H9 (cell line): ENCODE measurements at places on chromosomes 12 and 14. TPM values are rescaled to one million over a fixed set of nuclear protein-coding genes. Genes with fewer than 3 reads are reported as not detected.

DNA sequence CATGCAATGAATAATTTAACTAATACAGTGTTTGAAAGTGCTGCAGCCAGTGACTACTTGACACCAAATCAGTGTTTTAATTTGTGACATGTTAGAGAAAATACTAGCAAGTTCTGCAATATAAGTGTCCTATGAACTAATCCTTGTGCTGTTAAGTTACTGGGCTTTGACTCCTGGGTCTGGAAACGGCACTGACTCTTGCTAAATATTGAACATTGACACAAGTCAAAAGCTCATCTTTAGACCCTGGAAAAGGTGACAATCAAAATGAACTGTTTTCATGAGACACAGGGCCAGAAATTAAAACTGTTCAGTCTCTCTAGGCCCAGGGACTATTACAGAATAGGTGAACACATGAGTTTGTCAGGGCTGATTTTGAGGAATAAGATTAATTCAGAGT, 268.1 kb downstream of the IPO8 start:
- H3K27me3 ChIP-seq, result no peaks in the 10 kb centered on the region
- H3K4me3 ChIP-seq, result no peak overlapping the region
- no peak for DNase-seq
- H3K36me3 ChIP-seq, result peaks cover 20% of the 10 kb centered on the region

DNA sequence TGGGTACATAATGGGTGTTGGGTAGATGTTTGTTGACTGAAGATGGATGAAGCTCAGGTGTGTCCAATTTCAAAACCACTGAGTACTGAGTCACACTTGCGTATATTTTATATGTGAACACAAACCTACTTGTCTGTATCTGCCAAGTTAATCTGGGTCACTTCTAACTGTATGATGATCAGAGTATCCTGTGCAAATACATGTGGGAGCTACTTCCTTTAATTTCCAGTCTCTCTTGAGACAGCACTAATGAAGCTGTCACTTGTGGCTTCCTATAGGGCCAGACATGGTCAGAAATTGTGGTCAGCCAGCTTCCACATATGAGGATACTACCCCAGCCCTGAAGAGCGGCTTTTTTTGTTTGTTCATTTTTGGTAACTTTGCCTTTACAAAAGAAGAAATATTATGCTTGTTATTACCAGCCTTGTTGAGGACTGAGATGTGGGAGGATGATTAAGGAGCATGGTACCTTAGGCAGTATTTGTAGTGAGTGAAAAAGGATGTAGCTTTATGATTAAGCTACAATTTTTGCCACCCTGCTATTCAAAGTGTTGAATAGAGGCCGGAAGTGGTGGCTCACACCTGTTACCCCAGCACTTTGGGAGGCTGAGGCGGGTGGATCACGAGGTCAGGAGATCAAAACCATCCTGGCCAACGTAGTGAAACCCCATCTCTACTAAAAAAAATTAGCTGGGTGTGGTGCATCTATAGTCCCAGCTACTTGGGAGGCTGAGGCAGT, 32.4 kb downstream of the PLXNC1 start:
- no peaks in the 10 kb centered on the region for H3K4me1 ChIP-seq
- H3K27me3 ChIP-seq, result no peaks in the 10 kb centered on the region; the same call in 1 of the 2 replicates
- no peaks in the 10 kb centered on the region for H3K36me3 ChIP-seq
- no peak for DNase-seq
- no peak overlapping the region for H3K27ac ChIP-seq

GRCh38 chr12:50715174-50715573, 48.7 kb upstream of the ATF1 start:
- no peak overlapping the region for H3K4me3 ChIP-seq
- DNase-seq, result no peak
- H3K36me3 ChIP-seq, result peaks cover 47% of the 10 kb centered on the region
- no peak overlapping the region for H3K27ac ChIP-seq
- no peaks in the 10 kb centered on the region for H3K4me1 ChIP-seq

- H3K36me3 ChIP-seq, result no peaks in the 10 kb centered on the region
- H3K4me1 ChIP-seq, result peaks cover 16% of the 10 kb centered on the region
- no peak overlapping the region for H3K27ac ChIP-seq
- no peaks in the 10 kb centered on the region for H3K27me3 ChIP-seq
- H3K4me3 ChIP-seq, result no peak overlapping the region
Measured at GRCh38 chr12:76922866-76923265, 44.0 kb upstream of the CSRP2 start.

DNA sequence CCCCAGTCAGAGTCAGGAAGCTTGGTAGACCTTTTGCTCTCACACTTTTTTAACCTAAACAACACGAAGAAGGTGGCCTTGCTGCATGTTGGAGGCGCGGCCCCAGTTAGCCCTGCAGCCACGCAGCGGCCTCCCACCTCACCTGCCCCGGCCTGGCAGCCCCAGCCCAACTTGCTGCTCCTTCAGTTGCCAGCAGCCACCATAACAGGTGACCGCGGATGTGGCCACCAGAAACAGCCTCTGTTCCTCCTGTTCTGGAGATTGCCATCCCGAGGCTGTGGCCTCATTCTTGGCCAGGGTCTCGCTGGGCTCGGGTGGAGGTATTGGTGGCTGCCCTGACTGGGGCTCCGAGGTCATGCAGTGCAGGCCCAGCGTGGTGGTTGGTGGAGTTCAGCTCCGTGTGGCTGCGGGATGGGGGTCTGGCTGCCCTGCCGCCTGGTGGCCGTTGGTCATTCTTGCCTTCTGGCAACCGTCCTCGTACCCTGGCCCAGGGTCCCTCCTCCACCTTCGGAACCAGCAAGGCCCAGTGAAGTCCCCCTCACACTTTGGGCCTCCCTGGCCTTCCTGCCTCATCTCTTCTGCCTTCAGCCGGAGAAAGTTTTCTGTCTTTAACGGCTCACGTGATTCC, 20.7 kb upstream of the TEX22 start:
- peak; percentile 54 for DNase-seq
- peaks cover 8% of the 10 kb centered on the region for H3K36me3 ChIP-seq
- no peaks in the 10 kb centered on the region for H3K27me3 ChIP-seq
- H3K27ac ChIP-seq, result no peak overlapping the region

DNA sequence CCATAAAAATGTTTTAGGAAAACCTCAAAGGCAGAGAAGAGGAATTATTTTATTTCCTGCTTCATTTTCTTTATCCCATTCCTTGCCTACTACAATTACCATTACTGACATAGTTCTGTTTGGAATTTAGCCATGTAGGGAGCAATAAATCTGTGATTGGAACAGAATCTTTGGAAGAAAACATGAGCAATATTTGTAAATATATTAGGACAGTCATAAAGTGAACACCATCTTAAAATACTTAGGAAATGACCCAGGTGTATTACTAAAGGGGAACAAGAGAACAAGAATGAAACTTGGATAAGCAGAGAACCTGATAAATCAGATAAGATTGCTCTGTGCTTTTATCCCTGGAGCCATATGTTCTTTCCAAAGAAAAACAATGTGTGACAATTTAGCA, 1326.0 kb upstream of the FLRT2 start:
- no peaks in the 10 kb centered on the region for H3K36me3 ChIP-seq
- no peak for DNase-seq
- no peaks in the 10 kb centered on the region for H3K4me1 ChIP-seq
- no peaks in the 10 kb centered on the region for H3K27me3 ChIP-seq
- no peak overlapping the region for H3K27ac ChIP-seq

- H3K36me3 ChIP-seq, result no peaks in the 10 kb centered on the region
- DNase-seq, result no peak
- H3K4me3 ChIP-seq, result no peak overlapping the region
- no peaks in the 10 kb centered on the region; the same call in 1 of the 2 replicates for H3K4me1 ChIP-seq
- H3K27ac ChIP-seq, result no peak overlapping the region
- no peaks in the 10 kb centered on the region for H3K27me3 ChIP-seq
Measured at GRCh38 chr14:58598804-58599525, 38.8 kb upstream of the DACT1 start.

GRCh38 chr14:100445436-100446088, 122.4 kb downstream of the SLC25A47 start:
- H3K36me3 ChIP-seq, result no peaks in the 10 kb centered on the region
- DNase-seq, result no peak
- peaks cover 2% of the 10 kb centered on the region; the same call in 1 of the 2 replicates for H3K4me1 ChIP-seq
- H3K27ac ChIP-seq, result no peak overlapping the region

- H3K36me3 ChIP-seq, result no peaks in the 10 kb centered on the region
- DNase-seq, result no peak
- no peak overlapping the region for H3K4me3 ChIP-seq
- H3K27ac ChIP-seq, result no peak overlapping the region
- peaks cover 7% of the 10 kb centered on the region; the same call in 1 of the 2 replicates for H3K4me1 ChIP-seq
Measured at GRCh38 chr12:89369166-89369565, 16.9 kb upstream of the DUSP6 start.

GRCh38 chr12:76234741-76235140, 113.5 kb downstream of the BBS10 start:
- H3K4me3 ChIP-seq, result no peak overlapping the region
- no peak for DNase-seq
- H3K27ac ChIP-seq, result no peak overlapping the region
- no peaks in the 10 kb centered on the region for H3K4me1 ChIP-seq
- no peaks in the 10 kb centered on the region for H3K27me3 ChIP-seq

DNA sequence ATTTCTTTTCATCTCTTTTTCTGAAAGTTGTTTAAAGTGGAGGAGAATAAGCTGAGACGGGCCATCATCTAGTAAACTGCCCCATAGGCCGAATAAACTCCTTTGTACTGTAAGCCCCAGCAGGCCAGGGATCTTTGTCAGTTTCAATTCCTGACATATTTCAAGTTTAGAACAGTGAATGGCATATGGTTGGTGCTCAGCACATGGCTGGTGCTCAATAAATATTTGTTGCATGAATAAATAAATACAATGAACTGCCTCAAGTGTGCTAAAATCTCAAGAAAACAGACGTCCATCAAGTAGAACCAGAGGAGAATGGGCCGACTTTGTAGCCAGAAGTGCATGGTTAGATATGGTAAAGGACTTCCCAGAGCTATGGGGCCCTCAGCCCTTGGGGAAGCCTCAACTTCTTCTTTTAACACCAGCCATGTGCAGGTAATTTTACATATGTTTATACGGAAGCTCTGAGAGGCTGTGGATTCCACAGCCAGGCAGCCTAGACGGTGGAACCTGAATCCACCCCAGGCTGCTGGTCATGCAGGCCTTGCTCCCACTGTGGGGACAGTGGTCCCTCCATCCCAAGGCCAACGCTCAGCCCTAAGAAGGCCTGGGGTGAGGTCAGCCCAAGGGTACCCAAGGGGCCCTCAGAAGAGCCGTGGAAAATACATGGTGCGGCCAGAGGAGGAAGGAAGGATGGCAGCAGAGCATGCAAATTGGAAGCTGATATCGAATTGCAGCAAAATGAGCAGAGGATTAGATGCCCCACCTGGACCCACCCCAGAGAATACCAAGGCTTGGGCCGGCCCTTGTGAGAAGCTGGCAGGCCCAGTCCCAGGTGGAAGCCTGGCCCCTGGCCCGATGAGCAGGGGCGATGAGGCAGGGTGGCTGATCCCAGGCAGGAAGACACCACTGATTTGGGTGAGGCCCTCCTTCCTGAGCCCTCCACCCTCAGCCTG, 8.7 kb upstream of the AQP2 start:
- H3K27ac ChIP-seq, result no peak overlapping the region
- no peaks in the 10 kb centered on the region for H3K36me3 ChIP-seq
- DNase-seq, result peak; percentile 27
- no peak overlapping the region for H3K4me3 ChIP-seq
- no peaks in the 10 kb centered on the region; the same call in 1 of the 2 replicates for H3K4me1 ChIP-seq
- H3K27me3 ChIP-seq, result no peaks in the 10 kb centered on the region

- H3K27ac ChIP-seq, result no peak overlapping the region
- no peaks in the 10 kb centered on the region for H3K36me3 ChIP-seq
- peaks cover 16% of the 10 kb centered on the region for H3K27me3 ChIP-seq
- H3K4me1 ChIP-seq, result peaks cover 9% of the 10 kb centered on the region; the same call in 1 of the 2 replicates
- peak overlapping the region; percentile 92 for H3K4me3 ChIP-seq
- peak; percentile 97 for DNase-seq
Measured at GRCh38 chr14:79278798-79279644, 932.3 kb downstream of the DIO2 start.

DNA sequence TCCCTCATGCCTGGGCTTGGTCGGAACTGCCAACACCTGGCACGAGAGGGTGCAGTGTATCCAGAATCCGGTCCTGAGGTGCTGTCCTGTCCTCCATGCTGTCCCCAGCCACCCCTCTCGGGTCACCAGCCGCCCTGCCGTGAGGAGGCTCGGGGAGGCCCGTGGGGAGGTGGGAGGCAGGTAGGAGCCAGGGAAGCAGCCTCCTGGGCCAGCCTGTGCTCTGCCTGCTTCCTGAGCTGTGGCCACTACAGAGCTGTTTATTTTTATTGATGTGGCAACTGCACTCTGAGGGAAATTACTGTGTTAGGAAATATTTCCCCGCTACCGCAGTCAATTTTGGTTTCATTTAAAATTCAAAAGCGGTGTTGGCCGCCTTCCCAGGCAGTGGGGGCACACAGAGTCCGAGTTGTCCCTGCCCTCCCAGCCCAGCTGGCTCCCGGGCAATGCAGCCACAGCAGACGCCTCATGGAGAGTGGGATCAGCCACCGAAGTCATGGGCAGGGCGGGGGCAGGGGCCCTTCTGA, 18.3 kb downstream of the NOC4L start:
- no peaks in the 10 kb centered on the region for H3K4me1 ChIP-seq
- no peak overlapping the region for H3K4me3 ChIP-seq
- H3K27me3 ChIP-seq, result no peaks in the 10 kb centered on the region; the same call in 1 of the 2 replicates
- H3K27ac ChIP-seq, result no peak overlapping the region
- DNase-seq, result no peak

DNA sequence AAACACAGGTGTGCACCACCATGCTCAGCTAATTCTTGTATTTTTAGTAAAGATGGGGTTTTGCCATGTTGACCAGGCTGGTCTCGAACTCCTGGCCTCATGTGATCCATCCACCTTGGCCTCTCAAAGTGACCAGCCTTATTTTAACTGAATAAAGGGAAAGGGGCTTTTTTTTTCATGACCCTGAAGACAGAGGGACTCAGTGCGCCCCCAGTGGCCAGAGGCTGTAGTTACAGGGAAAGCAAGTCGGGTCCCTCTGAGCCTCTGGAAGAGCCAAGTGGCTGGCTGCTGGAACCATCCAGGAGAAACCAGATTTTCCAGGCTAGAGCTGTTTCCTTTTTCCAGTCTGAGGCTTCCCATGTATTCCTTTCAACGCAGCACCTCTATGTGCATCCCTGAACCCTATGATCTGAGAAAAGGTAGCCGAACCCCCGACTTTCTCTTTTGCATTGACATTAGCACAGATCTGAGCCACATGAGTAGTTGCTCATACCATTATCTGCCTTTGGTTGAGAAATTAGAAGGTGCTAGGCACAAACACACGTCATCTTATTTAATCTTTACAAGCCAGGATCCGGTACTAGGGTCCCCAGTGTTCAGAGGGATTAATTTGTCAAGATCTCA, 342.7 kb downstream of the CACNA1C start:
- no peaks in the 10 kb centered on the region for H3K4me1 ChIP-seq
- no peak overlapping the region for H3K4me3 ChIP-seq
- DNase-seq, result peak; percentile 86
- no peak overlapping the region for H3K27ac ChIP-seq
- H3K27me3 ChIP-seq, result no peaks in the 10 kb centered on the region
- no peaks in the 10 kb centered on the region for H3K36me3 ChIP-seq

- DNase-seq, result peak; percentile 79
- H3K4me1 ChIP-seq, result no peaks in the 10 kb centered on the region; the same call in 1 of the 2 replicates
- peak overlapping the region; percentile 37; the same call in 2 of the 3 replicates for H3K4me3 ChIP-seq
- no peaks in the 10 kb centered on the region for H3K27me3 ChIP-seq
- H3K27ac ChIP-seq, result no peak overlapping the region
Measured at GRCh38 chr12:42985506-42985905, 396.0 kb upstream of the PRICKLE1 start.

Gene COCH
- 25.8 and 26.0 TPM in 2 replicates for total RNA-seq

Gene POTEM
- not detected in 2 replicates for total RNA-seq
